Activated CD4-positive, alpha-beta memory T cell treated with anti-CD3 and anti-CD28 coated beads, Interleukin-2, amount 10 ng/mL, durations not matched to agents 7 days and 5 days (primary cell): ENCODE measurements at places on chromosomes 13 and 19.

- H3K36me3 ChIP-seq = peaks cover 6% of the 10 kb centered on the region
- peak overlapping the region; percentile 85 for H3K4me3 ChIP-seq
- H3K27ac ChIP-seq = peak overlapping the region; percentile 41
These were observed 452 bp downstream of the PIAS4 start for GRCh38 chr19:4007836-4008539.

DNA sequence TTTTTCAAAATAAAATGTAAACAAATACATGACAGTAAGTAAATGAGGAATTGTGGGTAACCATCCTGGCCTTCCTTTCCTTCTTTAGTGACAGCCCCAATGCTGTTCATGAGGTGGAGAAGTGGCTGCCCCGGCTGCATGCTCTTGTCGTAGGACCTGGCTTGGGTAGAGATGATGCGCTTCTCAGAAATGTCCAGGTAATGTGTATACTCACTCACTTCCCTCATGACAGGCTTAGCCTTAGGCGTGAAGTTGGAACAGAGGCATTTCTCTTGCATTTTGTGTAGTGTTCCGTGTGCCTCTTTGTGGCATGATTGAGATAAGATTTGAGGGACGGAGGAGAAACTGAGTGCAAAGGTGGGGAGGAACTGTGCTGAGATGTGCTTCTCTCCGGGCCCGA, 12.0 kb downstream of the NAXD start:
- no peaks in the 10 kb centered on the region for H3K27me3 ChIP-seq
- no peak overlapping the region for H3K4me3 ChIP-seq
- peaks cover 32% of the 10 kb centered on the region for H3K4me1 ChIP-seq
- peaks cover 43% of the 10 kb centered on the region for H3K36me3 ChIP-seq
- H3K27ac ChIP-seq = no peak overlapping the region

DNA sequence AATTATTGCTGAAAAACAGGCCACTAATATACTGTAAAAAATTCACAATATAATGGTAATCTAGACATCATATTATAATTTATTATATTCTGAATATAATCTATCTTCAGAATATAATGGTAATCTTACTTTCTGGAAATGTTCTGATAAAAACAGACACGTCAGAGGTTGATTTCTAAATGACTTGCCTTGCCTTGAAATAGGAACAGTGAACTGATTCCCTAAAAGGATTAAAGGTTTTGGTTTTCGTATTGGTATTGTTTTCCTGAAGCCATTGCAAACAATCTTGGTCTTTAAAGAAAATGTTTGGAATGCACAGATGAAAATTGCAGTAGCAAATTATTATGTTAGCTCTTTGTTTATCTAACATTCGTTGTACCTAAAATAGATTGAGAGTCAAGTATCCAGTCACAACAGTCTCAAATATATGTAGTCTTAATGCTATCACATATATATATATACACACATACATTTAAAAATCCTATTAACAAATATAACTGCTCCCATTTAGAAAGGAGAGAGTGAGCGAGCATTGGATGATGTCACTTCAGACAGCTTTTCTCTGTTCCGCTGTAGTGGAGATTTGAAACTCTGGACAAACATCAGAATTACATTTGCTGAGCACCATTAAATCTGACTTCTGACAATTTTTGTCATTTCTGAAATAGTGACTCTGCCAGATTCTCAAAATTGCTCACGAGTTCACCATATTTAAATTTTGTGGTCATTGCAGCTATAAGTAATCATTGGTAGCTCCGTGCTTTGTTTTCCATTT, 1.7 kb downstream of the ITM2B start:
- H3K27me3 ChIP-seq = peaks cover 24% of the 10 kb centered on the region
- no peak overlapping the region for H3K27ac ChIP-seq
- H3K36me3 ChIP-seq = peaks cover 33% of the 10 kb centered on the region
- H3K4me3 ChIP-seq = peak overlapping the region; percentile 90
- no peak for DNase-seq
- H3K4me1 ChIP-seq = peaks cover 40% of the 10 kb centered on the region

GRCh38 chr13:40388617-40389016, 277.8 kb downstream of the FOXO1 start:
- peak; percentile 92 for DNase-seq
- H3K36me3 ChIP-seq = peaks cover 16% of the 10 kb centered on the region
- H3K4me3 ChIP-seq = peak overlapping the region; percentile 70
- H3K27ac ChIP-seq = peak overlapping the region; percentile 90

DNA sequence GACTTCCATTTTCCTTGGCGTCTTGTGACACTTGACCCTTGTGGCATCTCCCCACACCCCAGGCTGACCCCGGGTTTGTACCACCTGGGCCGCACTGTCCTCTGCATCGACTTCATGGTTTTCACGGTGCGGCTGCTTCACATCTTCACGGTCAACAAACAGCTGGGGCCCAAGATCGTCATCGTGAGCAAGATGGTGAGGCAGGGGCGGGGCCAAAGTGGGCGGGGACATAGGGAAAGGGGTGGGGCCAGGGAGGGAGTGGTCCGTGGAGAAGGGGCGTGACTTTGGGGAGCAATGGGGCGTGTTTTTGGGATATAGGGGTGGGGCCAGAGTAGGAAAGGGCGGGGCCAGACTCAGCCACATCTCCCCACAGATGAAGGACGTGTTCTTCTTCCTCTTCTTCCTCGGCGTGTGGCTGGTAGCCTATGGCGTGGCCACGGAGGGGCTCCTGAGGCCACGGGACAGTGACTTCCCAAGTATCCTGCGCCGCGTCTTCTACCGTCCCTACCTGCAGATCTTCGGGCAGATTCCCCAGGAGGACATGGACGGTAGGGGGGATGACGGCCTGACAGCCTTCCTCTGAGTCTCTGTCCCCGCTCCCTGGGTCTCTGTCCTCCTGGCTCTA, 42.8 kb downstream of the TRPM4 start:
- H3K27me3 ChIP-seq = peaks cover 3% of the 10 kb centered on the region
- DNase-seq = no peak
- no peaks in the 10 kb centered on the region for H3K36me3 ChIP-seq

DNA sequence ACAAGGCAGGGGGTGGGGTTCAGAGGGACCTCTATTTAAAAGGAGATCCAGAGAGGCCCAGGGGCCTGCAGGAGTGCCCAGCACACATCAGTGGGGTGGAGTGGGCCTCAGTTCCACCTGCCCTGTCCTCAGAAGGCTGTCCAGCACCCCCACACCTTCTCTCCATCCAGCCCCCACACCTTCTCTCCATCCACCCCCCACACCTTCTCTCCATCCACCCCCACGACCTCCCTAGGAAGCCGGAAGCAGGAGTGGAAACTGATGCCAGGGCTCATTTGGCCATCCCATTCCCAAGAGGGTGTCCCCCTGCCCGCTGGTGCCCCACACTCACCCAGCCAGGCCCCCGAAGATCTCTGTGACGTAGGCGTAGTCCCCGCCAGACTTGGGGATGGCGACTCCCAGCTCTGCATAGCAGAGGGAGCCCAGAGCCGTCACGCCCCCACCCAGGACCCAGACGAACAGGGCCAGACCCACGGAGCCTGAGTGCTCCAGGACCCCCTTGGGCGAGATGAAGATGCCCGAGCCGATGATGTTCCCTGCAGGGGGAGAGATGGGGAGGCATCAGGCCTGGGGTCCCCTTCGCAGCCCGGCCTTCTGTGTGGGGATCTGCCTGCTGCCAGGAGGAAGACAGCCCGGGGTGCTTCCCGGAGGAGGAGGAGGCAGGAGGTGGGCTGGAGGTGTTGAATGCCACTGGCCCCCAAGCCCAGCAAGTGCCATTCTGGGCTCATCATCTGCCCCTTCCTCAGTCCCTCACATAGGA, 10.0 kb downstream of the SLC7A10 start:
- no peaks in the 10 kb centered on the region for H3K27me3 ChIP-seq
- no peaks in the 10 kb centered on the region for H3K36me3 ChIP-seq
- DNase-seq = no peak
- no peaks in the 10 kb centered on the region for H3K4me1 ChIP-seq
- no peak overlapping the region for H3K4me3 ChIP-seq
- no peak overlapping the region for H3K27ac ChIP-seq

DNA sequence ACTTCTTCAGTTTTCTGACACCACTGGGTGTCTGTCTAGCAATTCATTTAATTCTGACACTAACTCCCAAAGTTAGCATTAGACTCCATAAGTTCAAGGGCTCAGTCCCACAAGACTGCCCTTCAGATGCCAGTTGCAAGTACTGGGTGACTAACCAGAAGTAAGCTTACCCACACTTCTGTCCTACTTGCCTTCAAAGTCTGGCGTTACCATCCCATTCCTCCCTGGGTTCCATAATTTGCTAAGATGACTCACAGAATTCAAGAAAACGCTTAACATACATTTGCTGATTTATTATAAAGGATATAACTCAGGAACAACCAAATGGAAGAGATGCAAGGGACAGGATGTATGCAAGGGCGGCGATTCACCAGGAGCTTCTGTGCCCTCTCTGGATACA, 45.5 kb upstream of the NPAS1 start:
- H3K27ac ChIP-seq = no peak overlapping the region
- no peak overlapping the region for H3K4me3 ChIP-seq
- no peak for DNase-seq
- H3K36me3 ChIP-seq = peaks cover 19% of the 10 kb centered on the region

- no peak for DNase-seq
- H3K4me3 ChIP-seq = no peak overlapping the region
- no peaks in the 10 kb centered on the region for H3K27me3 ChIP-seq
- H3K36me3 ChIP-seq = no peaks in the 10 kb centered on the region
- no peaks in the 10 kb centered on the region for H3K4me1 ChIP-seq
These were observed 453.6 kb upstream of the PRR20A start for GRCh38 chr13:56687131-56687530.

- no peak overlapping the region for H3K4me3 ChIP-seq
- H3K27ac ChIP-seq = no peak overlapping the region
- H3K4me1 ChIP-seq = no peaks in the 10 kb centered on the region
- peaks cover 52% of the 10 kb centered on the region for H3K36me3 ChIP-seq
- DNase-seq = no peak
- H3K27me3 ChIP-seq = no peaks in the 10 kb centered on the region
These were observed 25.1 kb upstream of the MYDGF start for GRCh38 chr19:4695224-4695731.

- peaks cover 15% of the 10 kb centered on the region for H3K4me1 ChIP-seq
- H3K27ac ChIP-seq = no peak overlapping the region
- H3K27me3 ChIP-seq = peaks cover 16% of the 10 kb centered on the region
- H3K36me3 ChIP-seq = no peaks in the 10 kb centered on the region
- H3K4me3 ChIP-seq = peak overlapping the region; percentile 70
- peak; percentile 43 for DNase-seq
These were observed 478 bp downstream of the LMO7 start for GRCh38 chr13:75636436-75637180.

GRCh38 chr13:68588623-68589022, 1358.5 kb upstream of the PCDH9 start:
- no peak for DNase-seq
- H3K27me3 ChIP-seq = no peaks in the 10 kb centered on the region
- no peaks in the 10 kb centered on the region for H3K4me1 ChIP-seq
- no peak overlapping the region for H3K27ac ChIP-seq

- no peak overlapping the region for H3K4me3 ChIP-seq
- peak; percentile 57 for DNase-seq
- no peaks in the 10 kb centered on the region for H3K36me3 ChIP-seq
- H3K27me3 ChIP-seq = peaks cover 41% of the 10 kb centered on the region
- no peak overlapping the region for H3K27ac ChIP-seq
These were observed 12.1 kb upstream of the PEX11G start for GRCh38 chr19:7500811-7501450.

- no peaks in the 10 kb centered on the region for H3K4me1 ChIP-seq
- DNase-seq = no peak
- H3K36me3 ChIP-seq = no peaks in the 10 kb centered on the region
- no peak overlapping the region for H3K4me3 ChIP-seq
These were observed 100.6 kb downstream of the PTPRS start for GRCh38 chr19:5240011-5240410.

DNA sequence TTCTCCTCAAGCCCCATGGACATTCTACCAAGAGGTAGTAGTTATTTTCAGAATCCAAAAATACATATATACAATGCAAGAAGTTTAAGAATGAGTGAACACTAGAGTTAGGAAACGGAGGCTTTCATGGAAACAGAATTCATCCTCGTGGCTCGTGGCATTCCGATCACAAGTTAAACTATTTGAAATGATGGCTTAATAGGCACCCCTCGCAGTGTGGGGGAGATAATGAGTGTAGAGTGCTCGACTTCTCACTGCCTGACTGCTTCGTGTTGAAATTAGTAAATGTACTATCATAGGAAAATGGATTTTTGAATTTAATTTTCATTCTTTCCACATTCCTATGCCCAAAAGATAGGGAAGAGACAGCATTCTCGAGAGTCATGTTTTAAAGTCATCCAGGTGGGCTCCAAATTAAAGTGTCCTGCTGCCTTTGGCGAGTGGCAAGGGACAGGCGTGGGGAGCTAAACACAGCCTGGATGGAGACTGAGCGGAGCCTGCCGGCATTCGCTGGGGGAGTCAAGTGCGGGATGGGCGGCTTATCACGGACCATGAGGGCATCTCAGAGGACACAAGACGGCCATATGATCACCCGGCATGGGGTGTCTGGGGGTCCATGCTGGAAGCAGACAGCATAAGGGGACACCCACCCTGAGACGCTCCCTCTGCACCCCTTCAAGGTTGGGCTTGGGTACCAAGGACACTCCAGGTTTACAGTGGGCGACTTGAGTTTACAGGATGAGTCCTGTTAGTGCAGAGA, 165.2 kb downstream of the TEX29 start:
- H3K27me3 ChIP-seq = no peaks in the 10 kb centered on the region
- H3K36me3 ChIP-seq = no peaks in the 10 kb centered on the region
- no peak overlapping the region for H3K4me3 ChIP-seq
- DNase-seq = no peak

DNA sequence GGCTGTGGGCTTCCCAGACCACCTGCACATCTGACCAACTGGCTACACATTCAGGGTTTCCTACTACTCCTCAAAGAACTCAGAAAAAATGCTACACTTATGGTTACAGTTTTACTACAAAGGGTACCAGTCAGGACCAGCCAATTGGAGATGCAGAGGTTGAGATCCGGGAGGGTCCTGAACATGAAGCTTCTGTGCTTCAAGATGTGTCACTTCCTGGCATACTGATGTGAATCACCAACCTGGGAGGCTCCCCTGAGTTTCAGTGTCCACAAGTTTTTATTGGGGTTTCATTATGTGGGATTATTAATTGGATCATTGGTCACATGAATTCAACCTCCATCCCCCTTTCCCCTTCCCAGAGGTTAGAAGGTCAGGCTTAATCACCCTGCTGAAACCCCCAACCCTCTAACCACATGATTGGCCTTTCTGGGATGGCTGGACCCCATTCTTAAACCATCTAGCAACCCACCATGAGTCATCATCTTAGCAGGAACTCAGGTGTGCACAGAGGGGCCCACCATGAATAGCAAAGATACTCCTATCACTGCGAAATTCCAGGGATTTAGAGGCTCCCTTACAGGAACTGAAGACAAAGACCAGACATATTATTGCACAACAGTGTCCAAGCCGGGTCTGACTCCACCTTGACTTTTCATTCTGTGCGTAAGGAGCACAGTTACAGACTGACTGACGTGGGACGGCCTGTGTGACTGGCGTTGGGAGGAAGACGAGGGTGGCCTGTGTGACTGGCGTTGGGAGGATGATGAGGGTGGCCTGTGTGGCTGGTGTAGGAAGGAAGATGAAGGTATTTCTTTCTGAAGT, 90.7 kb downstream of the ATP8A2 start:
- H3K36me3 ChIP-seq = no peaks in the 10 kb centered on the region
- no peaks in the 10 kb centered on the region for H3K4me1 ChIP-seq
- peaks cover 17% of the 10 kb centered on the region for H3K27me3 ChIP-seq
- no peak for DNase-seq
